ENCODE measurements at places on chromosomes 11 and 22.

- DNase-seq: no peak
Measured at GRCh38 chr22:48448821-48449220, 1378.9 kb downstream of the BRD1 start.

DNA sequence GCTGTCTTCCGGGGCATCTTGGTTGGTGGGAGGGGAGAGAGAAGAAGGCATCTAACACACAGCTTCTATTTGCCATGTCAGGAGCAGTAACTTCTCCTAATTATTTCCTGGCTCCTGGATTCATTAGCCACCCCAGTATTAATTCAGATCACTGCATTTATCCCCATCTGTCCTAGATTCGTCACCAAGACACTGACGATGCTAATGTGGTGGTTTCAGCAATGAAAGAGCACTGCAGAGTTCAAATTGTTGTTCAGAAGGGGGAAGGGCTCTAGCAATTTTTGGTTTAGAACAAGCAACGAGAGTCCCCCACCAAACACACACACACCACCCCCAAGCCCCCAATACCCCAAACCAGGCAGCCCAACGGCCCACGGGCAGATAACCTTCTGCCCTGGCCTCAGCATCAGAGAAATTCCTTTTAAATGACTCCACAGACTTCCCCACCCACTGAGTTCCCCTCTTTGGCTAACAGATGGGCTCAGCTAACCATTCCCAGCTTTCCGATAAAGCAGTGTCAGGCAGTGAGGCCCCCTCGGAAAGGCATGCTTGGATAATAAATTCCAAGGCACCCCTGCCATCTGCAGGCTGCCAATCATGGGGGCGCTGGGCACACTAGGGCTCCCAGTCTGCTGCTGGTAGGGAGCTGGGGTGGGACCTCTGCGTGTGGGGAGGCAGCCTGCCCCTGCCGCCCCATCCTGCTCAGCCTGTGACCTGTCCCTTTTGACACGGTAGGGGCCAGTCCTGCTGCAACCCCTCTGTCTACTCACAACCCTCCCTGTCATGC is 453.5 kb downstream of the MIAT start:
- DNase-seq: no peak

DNA sequence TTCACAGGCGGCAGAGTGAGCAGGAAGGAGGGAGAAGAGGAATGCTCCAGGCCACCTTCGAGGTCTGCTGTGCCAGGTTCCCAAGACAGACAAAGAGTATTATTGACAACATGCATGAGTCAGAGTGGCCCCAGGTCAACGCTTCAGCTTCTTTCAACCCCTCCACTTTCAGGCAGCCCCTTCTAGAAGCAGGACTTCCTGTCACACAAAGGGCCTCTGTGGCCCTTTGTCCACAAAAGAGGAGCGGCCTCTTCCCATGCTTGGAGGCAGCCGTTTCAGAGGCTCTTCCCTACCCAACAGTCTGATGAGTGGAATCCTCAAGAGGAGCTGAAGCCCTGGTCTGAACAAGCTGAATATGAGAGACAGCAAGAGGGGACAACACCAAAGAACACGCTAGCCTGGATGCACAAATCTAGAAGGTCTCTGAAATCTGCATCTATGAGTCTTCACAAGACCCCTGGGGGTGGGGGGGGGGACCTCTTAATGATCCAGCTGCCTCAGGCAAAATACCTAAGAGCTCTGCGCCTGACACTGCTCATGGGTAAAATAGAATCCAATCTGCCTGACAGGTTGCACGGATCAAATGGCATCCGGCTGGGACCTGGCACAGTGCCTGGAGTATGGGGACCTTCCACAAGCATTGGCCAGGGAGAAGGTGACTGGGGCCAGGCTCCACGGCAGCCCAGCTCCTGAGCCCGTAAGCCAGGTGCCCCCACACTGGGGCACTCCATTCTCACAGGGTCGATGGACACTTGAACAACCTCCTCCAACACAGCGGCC is 67.5 kb downstream of the PACSIN2 start:
- DNase-seq: no peak

GRCh38 chr11:79097246-79097875 is 343.5 kb downstream of the TENM4 start:
- no peak for DNase-seq

DNA sequence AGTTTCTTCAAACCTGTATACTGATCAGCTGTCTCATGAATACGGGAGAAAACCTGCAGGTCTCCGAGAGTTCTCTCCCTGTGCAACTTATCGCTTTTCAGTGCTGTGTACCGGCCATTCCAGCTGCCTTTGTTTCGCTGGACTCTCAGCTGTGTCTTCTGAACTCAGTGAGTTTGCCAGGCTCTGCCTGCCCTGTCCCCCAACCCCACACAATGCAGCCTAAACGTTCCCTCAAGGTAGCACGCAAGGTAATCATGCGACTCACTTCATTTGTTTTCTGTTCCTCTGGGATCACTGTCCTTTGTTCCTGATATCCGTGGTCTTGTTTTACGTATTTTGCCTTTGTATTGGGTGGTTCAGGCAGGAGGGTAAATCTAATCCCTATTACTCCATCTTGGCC is 13.5 kb downstream of the RBM7 start:
- DNase-seq: no peak

DNA sequence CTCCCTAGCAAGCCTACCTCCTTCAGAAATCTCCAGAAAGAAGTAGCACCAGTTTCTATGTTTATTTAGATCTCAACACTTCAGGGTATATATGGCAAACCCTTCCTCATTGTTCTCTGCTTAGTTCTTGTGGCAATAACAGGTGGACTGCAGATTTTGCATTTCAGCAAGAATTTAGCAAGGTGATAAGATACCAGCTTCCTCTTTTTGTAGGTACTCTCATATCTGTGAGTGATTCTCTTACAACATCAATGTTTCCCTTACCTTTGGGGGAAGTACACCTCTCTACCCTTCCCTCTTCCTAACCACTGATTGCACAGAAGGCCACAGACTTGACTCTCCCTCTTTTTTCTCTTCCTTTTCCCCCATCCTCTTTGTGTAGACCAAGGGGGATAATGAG is 230.9 kb upstream of the SESN3 start:
- no peak for DNase-seq

DNA sequence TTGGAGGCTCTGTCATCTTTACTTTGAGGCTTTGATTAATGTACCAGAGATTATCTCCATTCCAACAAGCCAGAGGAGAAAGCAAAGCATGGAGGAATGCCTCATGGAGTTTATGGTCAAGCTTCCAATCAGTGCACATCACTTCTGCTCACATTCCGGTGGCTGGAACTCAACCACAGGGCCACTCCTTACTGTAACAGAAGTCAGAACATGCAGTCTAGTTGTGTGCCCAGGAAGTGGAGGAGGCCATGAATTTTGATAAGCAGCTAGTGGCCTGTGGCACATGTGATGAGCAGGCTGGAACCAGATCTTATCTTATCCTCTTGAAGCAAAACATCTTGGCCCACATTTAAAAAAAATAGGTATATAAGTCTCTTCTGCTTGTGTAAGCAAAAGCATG is 258.9 kb upstream of the ARHGAP20 start:
- DNase-seq: no peak

DNA sequence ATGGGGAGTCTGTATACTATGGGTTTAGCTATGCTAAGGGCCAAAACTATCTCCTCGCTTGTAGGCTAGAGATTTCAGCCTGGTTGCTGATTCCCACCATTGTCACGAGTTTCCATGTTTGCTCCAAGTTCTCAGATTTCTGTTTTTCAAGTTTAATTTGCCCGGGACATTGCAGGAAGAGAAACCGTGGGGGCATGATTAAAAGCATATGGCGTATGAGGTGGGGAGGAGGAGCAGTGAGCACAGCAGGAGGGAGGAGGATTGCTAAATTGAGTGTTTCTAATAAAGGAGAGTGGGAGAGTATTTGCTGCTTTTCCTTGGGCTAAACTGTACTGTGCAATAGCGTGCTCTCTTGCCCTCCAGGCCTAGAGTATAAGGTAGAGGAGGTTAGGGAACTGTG is 558.4 kb downstream of the METTL15 start:
- DNase-seq: no peak

- no peak for DNase-seq
Measured at GRCh38 chr11:118895093-118896039, 11.7 kb downstream of the CXCR5 start.

DNA sequence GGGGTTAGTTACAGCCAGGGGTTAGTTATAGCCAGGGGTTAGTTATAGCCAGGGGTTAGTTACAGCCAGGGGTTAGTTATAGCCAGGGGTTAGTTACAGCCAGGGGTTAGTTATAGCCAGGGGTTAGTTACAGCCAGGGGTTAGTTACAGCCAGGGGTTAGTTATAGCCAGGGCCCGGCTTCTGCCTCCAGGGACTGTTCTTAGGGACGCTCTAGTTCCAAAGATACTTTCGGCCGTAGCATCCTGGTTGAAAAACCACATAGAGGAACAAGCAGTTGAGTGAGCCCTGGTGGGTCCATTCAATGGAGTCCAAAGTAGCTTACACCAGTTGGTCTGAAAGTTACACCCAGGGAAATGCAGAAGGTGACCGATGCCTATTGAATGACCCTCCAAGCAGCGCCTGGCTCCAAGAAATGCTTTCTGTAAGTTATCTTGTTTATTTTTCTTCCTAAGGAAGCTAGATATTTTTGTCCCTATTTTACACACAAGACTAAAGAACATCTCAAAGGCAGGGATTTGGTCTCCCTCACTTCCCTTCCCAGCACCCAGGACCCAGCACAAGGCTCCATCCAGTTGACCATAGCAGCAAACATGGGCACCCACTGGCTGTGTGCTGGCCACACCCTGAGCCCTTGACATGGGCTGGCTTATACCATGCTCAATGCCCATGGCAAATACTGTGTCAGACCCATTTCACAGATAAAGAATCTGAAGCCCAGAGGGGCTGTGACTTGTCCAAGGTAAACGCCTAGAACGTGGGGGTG is 49.7 kb upstream of the SHISAL1 start:
- no peak for DNase-seq

GRCh38 chr11:11178671-11179638 is 174.1 kb downstream of the CSNK2A3 start:
- DNase-seq: no peak

DNA sequence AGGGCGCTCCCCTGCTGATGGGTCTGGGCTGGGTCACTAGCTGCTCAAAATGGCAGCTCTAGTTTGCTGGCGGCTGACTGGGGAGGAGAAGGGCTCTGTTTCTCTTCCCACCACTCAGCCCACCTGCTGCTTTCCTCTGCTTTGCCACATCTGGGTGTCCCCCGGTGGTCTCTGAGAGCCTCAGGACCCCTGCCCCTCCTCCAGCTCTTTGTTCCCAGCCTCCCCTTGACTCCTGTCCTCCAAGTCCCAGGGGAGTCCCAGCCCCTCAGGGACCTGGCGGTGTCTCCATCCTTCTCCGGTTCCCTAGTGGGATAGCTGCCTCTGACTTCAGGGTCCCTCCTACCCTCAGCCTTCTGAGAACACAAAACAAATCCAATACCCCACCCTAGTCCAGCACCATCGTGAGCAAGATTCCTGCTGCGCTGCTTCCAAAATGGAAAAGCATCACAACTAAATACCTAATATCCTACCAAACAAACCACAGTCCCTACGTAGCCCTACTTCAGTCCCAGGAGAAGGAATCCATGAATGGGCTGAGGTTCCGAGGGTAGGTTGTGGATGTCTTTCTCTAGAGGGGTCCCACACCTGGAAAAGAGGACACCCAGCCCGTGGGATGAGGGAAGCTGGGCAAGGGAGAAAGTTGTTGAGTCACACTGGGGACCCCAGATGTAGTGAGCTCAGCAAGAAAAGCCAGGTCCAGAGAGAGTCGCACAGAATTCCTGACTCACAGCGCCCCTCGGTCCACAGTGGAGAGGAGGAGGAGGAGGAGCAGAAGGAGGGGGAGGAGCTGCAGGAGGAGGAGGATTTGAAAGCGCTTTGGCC is 45.0 kb upstream of the NNMT start:
- DNase-seq: no peak

- no peak for DNase-seq
Measured at GRCh38 chr11:134521001-134521400, 109.0 kb upstream of the B3GAT1 start.

- DNase-seq: no peak
Measured at GRCh38 chr22:26124991-26125725, 44.1 kb upstream of the SEZ6L start.

- no peak for DNase-seq
Measured at GRCh38 chr11:131681920-131682319, 311.5 kb downstream of the NTM start.

- DNase-seq: no peak
Measured at GRCh38 chr22:40808018-40808841, 10.9 kb downstream of the SLC25A17 start.

- no peak for DNase-seq
Measured at GRCh38 chr11:737366-737765, 9.9 kb upstream of the TALDO1 start.

DNA sequence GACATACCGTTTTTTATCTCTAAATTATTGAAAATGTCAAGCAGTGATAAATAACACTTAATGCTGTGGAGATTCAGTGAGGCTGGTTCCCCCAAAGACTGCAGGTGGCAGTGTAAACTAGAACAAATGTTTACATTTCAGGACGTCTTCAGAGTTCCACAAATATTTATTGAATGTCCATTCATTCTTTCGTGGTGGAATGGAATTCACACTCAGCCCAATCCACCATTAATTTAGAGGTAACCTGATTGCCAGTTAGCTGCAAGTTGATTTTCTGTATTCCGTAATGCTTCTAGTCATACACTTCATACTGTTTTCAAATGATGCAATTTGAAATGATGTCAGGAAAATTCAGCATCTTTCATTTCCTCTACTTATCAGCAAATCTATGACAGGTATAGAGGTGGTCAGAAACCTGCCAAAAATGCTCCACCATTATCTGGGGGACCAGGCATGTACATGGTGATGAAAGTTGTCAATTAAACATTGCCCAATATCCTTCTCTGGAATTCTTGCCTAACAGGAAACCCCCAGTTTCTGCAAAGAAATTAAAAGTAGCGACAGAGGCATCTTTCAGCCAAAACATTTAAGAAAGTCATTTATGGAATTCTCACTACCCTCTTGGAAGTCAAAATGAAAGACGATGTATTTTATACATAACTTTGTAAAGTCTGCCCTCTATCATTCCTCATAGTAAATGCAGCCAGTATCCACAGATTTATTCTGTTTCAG is 94.3 kb upstream of the BMAL1 start:
- DNase-seq: no peak

DNA sequence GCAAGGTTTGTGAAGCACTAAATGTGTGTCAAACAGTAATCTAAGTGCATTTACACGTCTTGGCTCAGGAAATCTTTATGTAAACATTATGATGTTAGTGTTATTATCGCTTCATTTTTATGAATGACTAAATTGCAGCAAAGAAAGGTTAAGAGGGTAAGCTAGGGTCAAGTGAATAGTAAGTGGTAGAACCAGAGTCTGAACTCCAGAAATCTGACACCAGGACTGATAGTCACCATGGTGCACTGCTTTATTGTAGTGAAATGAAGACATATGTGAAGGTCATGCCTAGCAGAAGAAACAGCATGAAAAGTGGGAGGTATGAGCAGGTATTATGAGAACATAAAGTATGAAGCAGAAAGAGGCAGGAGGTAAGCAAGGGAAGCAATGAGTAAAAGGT is 368.7 kb upstream of the TENM4 start:
- DNase-seq: no peak

GRCh38 chr11:113806406-113806805 is 26.8 kb downstream of the CLDN25 start:
- DNase-seq: no peak

DNA sequence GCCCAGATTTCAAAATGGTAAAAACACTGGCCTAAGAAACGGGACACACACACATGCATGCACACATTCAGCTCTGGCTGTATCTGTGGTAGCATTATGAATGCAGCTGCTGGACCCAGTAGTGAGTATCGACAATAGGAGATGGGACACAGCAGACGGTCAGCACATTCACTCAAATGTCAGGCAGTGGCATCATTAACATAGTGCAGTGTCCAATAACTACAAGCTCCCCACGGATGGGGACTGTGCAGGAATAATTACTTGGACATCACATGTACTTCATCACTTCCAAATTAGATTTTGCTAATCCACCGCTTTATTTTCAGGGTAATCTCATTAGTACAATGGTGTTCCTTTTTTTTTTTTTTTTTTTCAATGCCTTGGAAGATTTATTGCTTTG is 109.5 kb downstream of the FANCF start:
- no peak for DNase-seq
